ENCODE measurements at places on chromosomes 1 and 21.

GRCh38 chr1:178543290-178543607 is 30.3 kb downstream of the TEX35 start:
- DNase-seq: no peak

DNA sequence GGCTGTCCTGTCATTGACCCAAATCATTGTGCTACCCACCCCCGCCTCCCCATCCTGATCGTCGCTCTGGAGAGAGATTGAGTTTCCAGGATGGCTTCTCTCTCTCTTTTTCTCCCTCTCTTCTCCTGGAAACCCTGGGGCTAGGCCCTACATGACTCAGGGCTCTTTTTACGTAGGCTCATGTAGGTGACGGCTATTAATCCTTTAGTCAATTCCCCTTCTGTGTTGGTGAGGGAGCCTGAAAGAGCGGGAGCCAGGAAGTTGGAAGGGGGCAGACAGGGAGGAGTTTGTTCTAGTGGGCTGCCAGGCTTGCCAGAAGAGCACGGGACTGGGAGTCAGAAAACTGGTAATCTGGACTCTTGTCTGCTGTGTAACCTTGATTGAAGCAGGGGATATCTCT is 9.7 kb downstream of the ATP2B4 start:
- no peak for DNase-seq

- no peak for DNase-seq
Observed at GRCh38 chr1:229339520-229339919, 3.3 kb downstream of the CCSAP start.

- no peak for DNase-seq
Observed at GRCh38 chr1:115496904-115497527, 144.8 kb upstream of the VANGL1 start.

GRCh38 chr1:154735061-154735803 is 127.2 kb upstream of the ADAR start:
- no peak for DNase-seq

GRCh38 chr21:38741950-38742256 is 63.8 kb upstream of the ETS2 start:
- DNase-seq: no peak

GRCh38 chr1:15343729-15344128 is 66.0 kb upstream of the EFHD2 start:
- DNase-seq: no peak

- DNase-seq: no peak
Observed at GRCh38 chr1:162006081-162006480, 17.6 kb downstream of the OLFML2B start.

DNA sequence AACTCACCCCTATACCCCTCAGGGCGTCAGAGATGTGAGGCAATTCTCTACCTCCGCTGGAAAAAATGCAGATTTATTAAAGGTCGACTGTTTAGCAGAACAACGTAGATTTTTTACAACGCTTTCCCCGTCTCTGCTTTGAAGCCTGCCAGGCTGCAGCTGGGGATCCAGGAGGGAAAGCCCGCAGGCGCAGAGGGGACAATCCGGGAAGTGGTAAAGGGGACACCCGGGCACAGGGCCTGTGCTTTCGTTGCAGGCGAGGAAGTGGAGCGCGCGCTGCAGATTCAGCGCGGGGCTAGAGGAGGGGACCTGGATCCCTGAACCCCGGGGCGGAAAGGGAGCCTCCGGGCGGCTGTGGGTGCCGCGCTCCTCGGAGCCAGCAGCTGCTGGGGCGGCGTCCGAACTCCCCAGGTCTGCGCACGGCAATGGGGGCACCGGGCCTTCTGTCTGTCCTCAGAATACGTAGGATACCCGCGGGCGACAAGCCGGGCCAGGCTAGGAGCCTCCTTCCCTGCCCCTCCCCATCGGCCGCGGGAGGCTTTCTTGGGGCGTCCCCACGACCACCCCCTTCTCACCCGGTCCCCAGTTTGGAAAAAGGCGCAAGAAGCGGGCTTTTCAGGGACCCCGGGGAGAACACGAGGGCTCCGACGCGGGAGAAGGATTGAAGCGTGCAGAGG is 5.5 kb downstream of the SIM2 start:
- DNase-seq: no peak

GRCh38 chr1:41633764-41634163 is 149.3 kb upstream of the EDN2 start:
- peak; percentile 15 for DNase-seq

- no peak for DNase-seq
Observed at GRCh38 chr1:1617925-1618324, 2.6 kb downstream of the MIB2 start.
